Stimulated activated CD8-positive, alpha-beta memory T cell treated with anti-CD3 and anti-CD28 coated beads, Interleukin-4, amount 100 ng/mL, for 1 hour (primary cell): ENCODE measurements at places on chromosomes 1 and 21.

DNA sequence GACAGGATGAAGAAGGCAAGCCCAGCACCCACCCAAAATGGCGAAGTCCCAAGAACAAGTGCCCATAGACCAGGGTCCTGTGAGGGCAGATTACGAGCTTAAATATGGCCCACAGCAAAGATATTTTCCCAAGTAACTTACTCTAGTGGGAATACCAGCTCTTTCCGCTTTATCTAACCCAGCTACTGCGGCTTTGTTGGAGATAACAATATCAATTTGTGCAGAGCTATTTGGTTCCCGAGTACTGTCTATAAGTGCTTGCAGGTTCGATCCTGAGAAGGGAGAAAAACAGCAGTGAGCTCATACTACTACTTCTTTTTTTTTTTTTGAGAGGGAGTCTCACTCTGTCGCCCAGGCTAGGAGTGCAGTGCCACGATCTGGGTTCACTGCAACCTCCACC lies 14.3 kb upstream of the DNAJC28 start:
- no peak for DNase-seq

DNA sequence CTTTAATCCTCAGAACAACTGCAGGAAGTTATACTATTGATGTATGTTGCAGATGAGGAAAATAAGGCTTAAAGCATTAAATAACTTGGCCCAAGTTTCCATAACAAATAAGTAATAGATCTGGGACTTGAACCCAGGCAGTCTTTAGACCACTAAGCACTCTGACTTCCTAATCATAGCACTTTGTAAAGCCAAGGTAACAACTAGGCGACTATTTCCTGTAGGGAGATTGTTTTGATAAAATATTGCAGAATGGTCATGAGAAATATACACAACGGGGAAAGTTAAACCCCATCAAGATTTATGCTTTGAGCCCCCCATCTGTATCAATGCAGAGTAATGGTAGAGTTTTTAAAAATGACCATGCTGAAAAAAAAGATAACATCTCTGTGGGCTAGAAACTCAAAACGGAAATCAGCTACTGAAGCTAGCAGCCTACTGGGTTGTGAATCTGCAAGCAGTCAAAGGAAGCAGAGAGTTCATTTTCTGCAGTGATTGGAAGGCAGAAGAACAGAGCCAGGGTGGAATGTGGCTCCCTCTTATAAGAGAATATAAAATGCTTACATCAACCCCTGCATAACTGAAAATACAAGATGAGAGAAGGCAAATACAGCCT lies 111.2 kb upstream of the OLIG2 start:
- DNase-seq: no peak

- no peak for DNase-seq
Observed at GRCh38 chr1:224432672-224433040, 1.9 kb downstream of the WDR26 start.

- DNase-seq: no peak
Observed at GRCh38 chr1:55214212-55214933, 791 bp downstream of the USP24 start.

- DNase-seq: no peak
Observed at GRCh38 chr1:48619539-48619938, 147.5 kb upstream of the SPATA6 start.

DNA sequence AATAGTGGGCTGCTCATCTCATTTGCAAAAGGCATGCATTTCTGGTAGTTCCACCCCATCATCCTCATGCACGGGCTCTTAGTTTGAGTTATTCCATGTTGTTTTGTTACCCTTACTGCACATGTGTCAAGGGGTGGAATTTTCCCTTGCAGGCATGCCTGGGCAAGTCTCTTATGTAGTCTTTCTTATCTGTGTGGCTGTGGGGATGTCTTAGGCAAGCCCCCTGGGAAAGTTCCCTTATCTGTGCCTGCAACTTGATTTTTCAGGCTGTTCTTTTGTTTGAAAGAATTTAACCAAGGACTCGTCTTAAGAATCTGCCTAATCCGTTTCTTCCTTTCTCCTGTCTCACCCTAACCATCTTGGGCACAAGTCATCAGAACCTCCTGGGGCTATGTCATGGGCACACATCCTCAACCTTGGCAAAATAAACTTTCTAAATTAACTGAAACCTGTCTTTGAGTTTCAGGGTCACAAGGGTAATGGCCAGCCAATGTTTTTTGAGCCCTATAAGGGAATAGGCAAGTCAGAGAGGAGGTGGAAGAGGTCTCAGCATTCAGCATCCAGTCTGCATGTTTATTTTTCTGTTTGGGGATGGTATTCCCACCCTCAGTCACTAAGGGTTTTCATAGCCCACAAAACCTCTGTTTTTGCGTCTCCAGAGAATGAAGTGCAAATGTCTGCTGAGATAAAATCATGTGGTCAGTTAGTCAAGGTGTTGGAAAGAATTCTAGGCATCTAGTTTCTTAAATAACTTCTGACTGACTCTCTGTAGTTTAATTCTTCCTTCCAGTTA lies 579.7 kb downstream of the PLA2G4A start:
- no peak for DNase-seq

DNA sequence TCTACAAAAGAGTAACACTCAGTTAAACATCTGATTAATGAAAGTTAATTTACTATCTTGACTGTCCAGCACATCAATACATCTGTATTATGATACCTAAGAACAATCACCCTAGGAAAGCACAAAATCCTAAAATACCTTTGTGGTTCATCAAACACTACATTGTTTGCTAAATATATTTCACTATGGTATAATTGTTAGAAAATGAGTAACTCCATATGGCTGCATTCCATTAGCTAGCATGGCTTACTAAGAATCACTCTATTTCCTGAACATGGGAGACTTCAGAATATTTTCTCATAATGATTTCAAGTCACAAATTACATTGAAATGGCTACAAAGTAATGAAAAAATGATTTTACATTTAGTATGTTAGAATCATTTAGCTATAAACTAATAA lies 12.5 kb downstream of the TRMT1L start:
- no peak for DNase-seq

DNA sequence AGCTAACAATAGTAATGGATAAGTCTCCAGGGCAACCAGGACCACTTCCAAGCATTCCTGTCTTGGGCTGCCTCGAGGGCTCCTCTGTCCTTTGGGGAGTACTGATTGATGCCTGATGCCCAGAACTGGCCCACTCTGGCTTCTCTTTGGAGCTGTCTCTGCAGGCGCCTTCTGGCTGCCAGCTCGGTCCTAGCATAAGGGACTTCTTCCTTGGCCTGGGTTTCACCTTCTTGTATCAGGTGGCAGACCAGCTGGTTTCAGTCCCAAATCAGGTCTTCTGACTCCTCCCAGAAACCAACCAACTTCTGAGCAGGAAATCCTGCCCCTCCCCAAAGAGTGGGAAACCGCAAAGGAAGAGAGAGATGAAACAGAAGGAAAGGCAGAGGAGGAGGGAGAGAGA lies 10.6 kb downstream of the G0S2 start:
- DNase-seq: no peak

DNA sequence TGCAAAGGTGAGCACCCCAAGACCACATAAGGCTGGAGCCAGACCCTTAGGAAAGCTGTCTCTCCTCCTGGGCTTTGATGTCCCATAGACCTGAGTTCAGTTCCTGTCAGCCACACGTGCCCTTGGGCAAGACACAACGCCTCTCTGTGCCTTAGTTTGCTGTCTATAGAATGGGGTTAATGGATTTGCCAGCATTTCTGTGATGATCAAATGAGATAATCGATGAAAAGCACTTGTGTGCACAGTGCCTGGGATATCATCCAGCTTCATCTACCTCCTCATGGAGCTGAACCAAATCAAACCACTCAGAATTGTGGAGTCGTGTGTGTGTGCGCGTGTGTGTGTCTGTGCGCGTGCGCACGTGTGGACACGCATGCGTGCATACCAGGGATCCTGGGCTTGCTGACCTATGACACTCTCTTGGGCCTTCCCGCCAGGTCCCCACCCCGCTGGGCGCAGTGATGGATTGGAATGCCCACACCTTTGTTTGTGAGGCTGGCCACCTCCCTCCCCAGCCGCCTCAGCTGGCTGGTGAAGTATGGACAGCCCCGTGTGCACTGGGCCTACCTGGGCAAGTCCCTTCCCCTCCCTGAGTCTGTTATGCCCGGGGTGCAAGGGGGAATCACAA lies 5.2 kb downstream of the TTC22 start:
- DNase-seq: no peak

- no peak for DNase-seq
Observed at GRCh38 chr1:19457607-19458006, 27.7 kb downstream of the CAPZB start.

DNA sequence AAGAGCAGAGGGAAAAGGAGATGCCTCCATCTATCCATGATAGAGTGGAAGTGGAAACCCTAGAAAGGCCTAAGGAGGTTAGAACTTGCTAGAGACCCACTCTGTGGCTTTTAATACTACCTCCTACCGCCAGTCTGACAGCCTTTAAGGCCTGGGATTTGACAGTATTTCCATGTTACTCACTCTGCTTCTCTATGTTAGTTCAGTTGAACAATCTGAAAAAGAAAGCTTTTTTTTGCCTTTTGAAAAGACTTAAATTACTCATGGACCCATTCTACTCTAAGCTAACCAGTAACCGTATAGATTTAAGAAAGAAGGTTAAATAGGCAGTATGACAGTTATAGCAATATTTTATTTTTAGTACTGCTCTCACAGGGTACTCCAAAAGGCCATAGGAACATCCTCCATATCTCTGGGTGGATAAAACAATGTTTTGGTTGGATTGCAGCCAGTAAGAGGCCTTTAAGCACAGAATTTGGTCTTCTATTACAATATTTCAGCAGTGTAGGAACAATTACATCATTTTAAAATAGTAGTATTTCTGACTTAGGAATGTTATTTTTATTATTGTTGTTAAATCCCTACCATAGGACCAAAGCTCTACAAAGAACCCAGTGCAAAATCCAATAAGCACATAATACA lies 15.9 kb upstream of the GPR25 start:
- no peak for DNase-seq

- no peak for DNase-seq
Observed at GRCh38 chr1:157155658-157156057, 17.5 kb upstream of the ETV3 start.

- no peak for DNase-seq
Observed at GRCh38 chr21:22311741-22312462, 1313.7 kb downstream of the NCAM2 start.

DNA sequence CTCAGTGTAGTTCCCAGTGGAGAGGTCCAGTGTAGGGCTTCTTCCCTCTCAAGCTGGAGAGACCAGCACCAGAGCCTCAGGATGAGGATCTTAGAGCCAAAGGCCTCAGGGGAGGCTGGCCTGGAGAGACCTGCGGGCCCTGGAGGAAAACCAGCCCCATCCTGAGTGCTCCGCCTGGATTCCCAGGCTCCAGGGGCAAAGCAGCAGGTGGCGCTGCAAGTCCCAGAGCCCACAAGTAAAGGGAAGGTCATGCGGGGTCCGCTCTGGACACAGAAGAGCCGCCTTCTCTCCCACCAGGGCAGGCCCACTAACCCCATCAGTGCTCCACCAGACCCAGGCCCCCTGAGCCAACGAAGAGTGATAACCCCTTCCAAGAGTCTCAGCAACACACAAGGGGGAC lies 22.7 kb downstream of the PGBD5 start:
- no peak for DNase-seq

GRCh38 chr1:99236756-99237155 lies 27.5 kb upstream of the PLPPR4 start:
- DNase-seq: no peak
